ENCODE measurements at places on chromosomes 7 and 10.

DNA sequence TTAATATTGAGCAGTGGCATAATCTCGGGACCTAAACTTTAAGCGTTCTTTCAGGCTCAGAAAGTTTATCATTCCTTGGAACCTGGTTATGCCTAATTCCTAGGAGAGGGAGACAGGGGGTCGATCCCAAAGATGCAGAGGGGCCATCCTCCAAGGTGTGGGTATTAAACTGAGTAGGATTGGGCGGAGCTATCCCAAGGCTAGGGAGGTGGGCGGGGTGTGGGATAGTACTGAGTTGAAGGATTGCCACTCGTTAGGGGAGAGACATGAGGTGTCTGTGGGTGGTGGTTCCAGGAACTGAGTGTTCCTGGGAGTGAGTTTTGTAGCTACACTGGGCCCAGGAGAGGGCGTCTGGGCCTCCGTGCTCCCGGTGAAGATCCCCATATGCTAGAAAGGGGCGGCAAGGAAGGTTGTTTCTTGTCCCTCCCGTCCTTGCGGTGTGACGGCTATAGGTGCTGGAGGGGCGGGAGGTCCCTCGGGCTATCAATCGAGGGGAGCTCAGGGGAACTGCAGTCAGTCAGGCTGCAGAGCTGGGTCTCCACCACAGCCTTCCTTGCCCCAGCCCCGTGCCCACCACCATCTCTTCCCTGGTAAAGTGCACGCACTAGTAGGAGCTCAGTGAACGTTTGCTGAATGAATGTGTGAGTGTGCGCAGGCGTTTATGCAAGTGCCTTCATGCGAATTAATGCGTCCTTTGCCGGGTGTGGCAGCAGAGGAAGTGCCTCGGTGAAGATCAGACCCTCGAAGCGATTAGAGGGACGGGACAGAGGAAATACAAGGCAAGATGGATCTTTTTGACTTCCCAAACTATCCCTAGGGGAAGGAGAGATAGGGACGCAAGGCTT is 3.0 kb upstream of the HMX2 start:
- no peak for DNase-seq

DNA sequence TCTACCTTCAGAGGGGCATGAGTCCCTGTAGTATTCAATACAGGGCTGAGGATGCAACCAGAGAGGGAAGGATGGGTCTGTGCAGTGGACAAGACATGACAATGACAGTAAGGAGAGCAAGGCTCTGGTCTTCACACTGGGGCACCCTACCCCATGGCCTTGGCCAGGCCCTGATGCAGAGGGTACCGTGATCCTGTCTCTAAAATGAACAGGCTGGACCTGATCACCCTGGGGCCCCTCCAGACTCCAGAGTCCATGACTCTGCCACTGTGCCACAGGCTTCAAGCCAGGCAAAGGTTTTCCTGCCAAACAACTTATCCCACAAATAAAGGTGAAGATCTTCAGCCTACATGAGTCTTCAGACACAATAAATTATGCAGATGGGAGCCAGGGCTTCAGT is 4.9 kb downstream of the MAT1A start:
- no peak for DNase-seq

- DNase-seq = no peak
These were observed 6.6 kb upstream of the SERPINE1 start for GRCh38 chr7:101120315-101120714.

DNA sequence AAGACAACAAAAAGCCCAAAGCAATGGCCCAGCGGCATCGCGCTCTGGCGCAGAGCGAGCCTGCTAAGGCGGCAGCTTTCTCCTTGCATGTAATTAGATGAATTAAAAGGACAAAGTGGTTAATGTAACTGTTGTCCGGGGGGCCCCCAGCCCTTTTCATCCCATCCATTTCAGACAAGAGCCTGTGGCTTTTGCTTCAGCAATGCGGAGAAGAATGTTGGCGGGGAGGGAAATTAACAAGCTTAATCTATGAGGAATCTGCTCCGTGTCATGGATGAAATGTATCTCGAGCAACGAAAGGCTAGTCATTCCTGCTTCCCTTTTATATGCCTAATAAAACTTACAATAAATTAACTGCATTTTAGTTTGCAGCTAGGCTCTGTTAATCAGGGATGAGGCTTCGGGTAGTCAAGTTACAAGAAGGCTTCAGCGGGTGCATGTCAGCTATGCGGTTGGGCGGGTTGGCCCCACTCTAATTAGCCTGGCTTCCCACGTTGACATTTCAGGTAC is 203.3 kb downstream of the BUB3 start:
- DNase-seq = no peak
